Esophagus muscularis mucosa (tissue), 4 donors: ENCODE measurements at places on chromosomes 2 and 18. TPM values are rescaled to one million over a fixed set of nuclear protein-coding genes. Genes with fewer than 3 reads are reported as not detected.

DNA sequence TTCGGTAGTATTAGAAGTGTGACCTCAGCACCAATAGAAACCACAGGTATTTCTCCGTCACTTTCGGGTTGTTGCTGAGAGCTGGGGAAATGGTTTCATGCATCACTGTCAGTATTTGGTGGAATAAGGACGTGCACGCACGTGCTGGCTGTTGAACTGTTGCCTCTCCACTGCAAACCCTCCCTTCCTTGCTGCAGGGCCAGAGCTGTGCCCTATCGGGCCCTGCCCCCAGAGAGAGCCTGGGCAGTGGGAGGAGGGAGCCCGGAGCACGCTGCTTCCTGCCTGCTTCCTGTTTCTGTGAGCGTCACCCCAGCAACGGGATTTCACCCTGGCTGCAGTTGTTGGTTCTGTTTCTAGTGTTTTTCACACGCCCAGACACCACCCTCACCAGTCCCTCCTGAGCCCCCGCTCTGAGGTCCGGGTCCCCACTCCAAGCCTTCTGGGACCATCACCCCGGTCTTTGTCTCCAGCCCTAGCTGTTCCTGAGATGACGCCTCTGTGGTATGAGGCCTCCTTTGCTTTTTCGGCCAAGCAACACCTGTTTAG lies 47.4 kb downstream of the LRRFIP1 start:
- peak overlapping the region; percentile 87 for H3K27ac ChIP-seq
- no peaks in the 10 kb centered on the region for H3K36me3 ChIP-seq
- H3K4me1 ChIP-seq: peaks cover 81% of the 10 kb centered on the region
- DNase-seq: no peak
- peak overlapping the region; percentile 36 for H3K4me3 ChIP-seq

DNA sequence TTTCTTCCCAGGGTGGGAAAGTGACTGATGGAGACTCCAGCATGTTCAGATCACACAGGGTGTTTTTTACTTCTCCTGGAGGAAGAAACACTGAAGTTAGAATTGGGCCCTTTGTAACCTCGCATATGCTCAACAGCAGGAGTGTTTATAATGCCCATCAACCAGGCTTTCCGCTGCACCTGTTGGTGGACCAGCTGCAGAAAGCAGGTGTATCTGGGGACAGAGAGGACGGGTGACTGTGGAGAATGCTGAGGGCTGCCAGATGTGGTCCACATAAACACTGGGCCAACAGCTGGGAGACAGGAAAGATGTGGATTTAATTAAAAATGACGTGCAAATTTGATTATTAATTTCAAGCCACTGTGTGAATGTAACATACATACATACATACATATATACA lies 335.5 kb upstream of the SPRED2 start:
- no peaks in the 10 kb centered on the region for H3K36me3 ChIP-seq
- no peak for DNase-seq
- H3K4me1 ChIP-seq: no peaks in the 10 kb centered on the region
- no peak overlapping the region for H3K27ac ChIP-seq

DNA sequence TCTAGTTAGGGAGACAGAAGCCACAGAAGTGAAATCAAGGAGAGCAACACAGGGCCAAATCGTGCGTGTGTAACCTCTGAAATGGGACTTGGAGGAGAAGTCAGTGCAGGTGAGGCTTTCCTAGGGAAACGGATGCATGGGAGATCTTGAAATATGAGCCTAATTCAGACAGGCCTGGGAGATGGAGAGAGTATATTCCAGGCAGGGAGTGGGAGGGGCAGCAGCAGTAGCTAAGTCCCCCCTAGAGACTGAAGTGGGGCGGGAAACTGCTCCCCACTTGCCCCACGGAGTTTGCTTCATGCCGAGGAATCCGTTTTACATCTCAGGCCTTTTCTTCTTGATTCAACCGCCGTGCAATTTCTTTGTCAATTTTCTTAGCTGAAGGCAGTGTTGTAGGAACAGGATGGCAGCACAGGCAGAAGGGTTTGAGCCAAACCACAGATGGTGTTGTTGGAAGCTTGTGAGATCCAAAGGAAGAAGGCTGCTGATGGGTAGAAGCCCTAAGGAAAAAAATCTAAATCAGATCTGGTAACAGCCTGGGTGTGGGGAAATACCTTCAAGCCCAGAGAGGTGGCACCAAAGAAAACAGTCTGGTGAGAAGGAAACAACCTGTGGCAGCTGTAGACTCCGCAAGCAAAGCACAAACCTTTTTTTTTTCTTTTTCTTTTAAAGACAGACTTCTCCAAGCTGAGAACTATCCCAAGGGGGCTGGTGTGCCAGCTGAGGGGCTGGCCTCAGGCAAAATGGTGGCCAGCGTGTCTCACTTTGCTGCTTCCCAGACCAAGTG lies 40.2 kb downstream of the EPAS1 start:
- H3K27ac ChIP-seq: peak overlapping the region; percentile 80
- no peak for DNase-seq
- H3K4me1 ChIP-seq: peaks cover 94% of the 10 kb centered on the region
- H3K4me3 ChIP-seq: no peak overlapping the region
- no peaks in the 10 kb centered on the region for H3K27me3 ChIP-seq

Gene PLCD4
- total RNA-seq: 4.4 TPM
